H1 (cell line): ENCODE measurements at places on chromosomes 7 and 10. TPM values are rescaled to one million over a fixed set of nuclear protein-coding genes. Genes with fewer than 3 reads are reported as not detected.

DNA sequence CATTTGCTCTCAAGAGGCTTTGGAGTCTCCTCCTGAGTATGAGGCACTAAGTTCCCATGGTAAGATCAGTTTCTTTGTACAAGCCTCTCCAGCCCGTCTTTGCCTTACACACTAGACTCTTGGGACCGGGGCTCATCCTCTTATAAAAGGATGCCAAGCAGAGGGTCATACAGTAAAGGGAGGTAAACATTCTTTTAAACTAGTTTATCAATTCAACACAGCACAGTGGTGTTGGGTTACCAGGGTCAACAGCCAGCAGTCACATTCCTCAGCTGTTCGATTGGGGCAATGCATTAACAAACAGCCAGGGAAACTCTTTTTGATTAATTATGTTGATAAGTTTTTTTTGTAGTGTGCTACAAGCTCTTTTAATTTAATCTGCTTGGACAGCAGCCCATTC lies 37.8 kb downstream of the HHEX start:
- DNase-seq = no peak

DNA sequence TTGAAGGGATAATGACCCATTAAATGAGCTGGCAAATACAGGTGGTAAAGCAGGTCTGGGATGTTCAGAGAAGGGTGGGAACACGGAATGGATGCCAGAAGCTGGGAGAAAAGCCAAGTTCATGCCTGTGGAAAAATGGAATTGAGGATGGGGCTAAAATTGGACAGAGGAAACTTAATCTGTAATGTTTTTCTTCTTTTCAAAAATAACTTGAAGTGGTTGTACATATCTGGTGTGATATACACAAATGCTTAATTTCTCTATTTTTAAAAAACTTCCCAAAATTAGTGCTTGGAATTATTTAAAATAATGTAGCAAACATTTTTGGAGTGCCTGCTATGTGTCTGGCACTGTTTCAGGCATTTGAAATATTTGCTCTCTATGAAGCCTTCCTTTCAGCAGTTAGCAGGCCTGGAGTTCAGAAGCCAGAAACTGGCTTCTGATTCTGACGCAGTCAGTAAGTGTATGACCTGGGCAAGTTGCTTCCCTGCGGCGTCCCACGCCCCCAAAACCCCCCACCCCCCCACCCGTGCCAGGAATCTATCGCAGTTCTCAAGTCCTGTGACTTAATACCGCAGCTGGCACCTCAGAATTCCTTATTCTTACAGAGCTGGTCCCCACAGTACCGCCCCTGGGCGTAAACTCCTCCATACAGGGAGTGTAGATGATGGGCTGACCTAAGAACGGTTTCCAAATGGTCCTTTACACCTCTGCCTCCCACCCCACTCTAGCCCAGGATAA lies 828 bp upstream of the MALSU1 start:
- DNase-seq = no peak

DNA sequence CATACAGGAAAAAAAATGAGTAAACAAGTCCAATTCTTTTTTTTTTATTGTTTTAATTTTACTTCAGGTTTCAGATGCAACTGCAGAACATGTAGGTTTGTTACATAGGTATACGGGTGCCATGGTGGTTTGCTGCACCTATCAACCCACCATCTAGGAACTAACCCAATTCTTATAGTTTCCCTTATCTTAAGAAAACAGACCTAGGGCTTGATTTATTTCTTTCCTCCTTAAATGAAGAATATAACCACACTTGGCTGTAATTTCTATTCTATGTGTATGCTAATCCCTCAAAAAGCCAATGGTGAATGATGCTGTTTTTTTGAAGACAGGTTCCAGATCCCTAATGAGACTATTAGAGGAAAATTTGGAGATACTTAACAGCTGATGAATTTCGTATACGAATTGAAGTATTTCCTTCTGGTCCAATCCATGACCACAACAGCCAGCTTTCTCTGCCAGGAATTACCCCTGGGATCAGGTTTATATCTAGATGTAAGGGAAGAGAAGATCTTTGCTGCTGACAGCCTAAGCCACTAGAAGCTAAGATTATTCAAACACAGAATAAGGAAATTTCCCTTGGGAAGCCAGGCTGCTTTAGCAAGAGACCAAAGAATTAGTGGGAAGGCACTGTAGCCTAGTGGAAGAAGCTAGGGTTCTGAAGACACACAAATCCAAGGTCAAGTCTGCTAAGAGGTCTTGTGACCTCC lies 115.8 kb downstream of the INHBA start:
- no peak for DNase-seq

HGF gene
- total RNA-seq = 0.15 and 0.60 TPM in 2 replicates

NUTM2D gene
- 1.5 and 2.2 TPM in 2 replicates for total RNA-seq

ANKRD61 gene
- total RNA-seq = 0.32 and 0.42 TPM in 2 replicates

- no peak for DNase-seq
Measured at GRCh38 chr10:57494486-57494885, 773.2 kb downstream of the IPMK start.

DNA sequence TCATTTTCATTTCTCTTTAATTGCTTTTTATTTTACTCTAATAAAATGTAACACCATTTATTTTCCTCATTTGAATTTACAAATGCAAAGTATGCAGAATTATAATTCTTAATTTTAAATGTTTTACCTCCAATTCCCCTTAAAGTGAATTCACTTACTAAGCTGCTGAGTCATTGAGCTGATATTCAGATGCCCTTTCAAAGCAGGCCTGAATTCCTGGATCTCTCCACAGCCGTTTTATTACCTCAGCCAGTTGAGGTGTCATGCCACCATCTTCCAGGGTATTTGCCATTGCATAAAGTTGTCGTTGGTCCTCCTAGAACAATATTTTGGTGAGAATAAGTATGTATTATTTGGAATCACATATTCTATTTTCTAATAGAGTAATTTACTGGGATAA lies 33.2 kb downstream of the GNAT3 start:
- DNase-seq = no peak
